ENCODE measurements at places on chromosomes 2 and 18.

- no peak for DNase-seq
These were observed 189.4 kb upstream of the GLI2 start for GRCh38 chr2:120546048-120546864.

DNA sequence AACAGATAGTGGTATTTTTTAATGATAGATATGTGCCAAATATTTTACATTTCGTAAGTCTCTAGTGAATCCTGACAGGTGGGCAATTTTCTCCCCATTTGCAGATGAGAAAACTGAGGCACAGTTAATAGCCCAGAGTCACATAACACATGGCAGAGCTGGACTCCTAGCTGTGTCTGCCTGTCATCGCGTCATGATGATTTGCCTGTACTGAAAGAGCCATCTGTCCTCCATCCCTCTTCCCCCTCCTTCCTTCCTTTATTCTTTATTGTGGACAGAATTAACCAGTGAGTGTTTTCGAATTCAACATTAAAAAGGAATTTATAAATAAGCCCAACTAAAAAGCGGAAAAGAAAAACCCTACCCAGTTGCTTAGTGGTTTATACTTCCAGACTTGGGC is 3.2 kb downstream of the DNAJB2 start:
- DNase-seq = no peak

- DNase-seq = no peak
These were observed 74.8 kb downstream of the CDK15 start for GRCh38 chr2:201880993-201881611.

GRCh38 chr2:132477962-132478361 is 61.4 kb downstream of the GPR39 start:
- DNase-seq = no peak

GRCh38 chr2:137672989-137673552 is 291.2 kb upstream of the HNMT start:
- DNase-seq = no peak

GRCh38 chr2:23386339-23387220 is 1.6 kb downstream of the KLHL29 start:
- no peak for DNase-seq

DNA sequence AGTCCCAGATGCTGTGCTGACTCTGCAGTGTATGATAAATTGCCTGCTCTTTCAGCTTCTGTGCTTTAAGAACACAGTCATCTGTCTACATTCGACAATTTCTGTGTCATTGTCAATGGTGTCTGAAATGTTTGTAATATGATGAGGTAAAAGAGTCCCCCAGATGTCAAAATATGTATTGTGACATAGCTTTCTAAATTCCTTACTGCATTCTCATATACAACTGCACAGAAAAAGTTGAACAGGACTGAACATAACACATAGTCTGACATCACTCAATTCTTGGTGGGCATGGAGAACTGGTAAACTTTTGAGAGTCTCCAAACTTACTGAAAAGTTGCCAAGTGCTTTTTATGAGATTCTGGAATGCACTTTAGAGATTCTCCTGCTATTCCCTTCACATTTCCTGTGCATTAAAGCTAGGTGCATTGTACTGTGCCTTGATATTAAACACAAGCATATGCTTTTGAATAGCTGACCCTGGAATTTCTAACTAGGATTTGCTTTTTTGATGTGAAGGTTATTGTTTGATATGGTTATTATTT is 48.1 kb upstream of the ARHGAP28 start:
- no peak for DNase-seq

DNA sequence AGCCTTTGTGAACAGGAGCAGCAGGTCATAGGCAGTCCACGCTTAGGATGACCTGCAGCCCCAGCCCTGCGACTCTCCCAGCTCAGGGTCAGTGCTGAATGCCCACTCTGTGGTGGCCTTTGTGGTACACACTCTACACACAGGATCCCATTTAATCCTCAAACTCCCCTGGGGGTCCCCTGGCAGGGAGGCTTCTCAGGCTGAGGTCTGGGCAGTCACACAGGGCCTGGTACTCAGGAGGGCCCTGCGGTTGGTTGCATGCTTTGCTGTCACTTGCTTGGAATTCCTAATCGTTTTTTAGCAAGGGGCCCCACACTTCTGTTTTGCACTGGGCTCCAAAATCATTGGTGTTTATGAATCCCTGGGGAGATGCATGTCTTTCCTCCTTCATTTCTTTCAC is 113.0 kb downstream of the EML6 start:
- no peak for DNase-seq

DNA sequence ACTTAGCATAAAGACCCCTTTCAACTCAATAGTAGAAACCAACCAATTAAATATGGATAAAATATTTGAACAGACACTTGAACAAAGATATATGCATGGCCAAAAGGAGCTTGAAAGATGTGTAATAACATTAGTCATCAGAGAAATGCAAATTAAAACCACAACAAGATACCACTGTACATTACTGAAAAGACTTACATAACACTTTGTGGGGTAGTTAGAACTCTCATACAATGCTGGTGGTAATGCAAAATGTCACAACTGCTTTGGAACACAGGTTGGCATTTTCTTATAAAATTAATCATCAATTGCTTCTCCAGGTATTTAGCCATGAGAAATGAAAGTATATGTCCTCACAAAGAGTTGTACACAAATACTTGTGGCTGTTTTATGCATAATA is 60.7 kb downstream of the TTC27 start:
- no peak for DNase-seq

DNA sequence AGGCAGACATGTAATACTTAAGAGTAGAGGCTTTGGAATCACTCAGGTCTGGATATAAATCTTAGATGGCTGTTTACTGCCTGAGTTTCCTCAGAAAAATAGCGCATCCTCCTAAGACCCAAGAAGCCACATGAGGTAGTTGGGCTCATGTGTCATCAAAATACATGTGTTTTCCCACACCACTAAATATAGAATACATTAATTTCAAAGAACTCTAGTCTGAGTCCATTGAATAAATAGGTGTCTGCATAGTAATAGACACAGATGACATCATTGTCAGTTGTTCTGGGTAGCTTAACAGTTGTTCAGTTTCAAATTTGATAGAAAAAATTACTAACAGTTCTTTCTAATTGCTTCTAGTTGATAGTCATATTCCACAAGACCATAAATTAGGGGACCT is 9.6 kb downstream of the PPP1R1C start:
- no peak for DNase-seq

- DNase-seq = no peak
These were observed 186.8 kb upstream of the DLGAP1 start for GRCh38 chr18:4641771-4642368.

DNA sequence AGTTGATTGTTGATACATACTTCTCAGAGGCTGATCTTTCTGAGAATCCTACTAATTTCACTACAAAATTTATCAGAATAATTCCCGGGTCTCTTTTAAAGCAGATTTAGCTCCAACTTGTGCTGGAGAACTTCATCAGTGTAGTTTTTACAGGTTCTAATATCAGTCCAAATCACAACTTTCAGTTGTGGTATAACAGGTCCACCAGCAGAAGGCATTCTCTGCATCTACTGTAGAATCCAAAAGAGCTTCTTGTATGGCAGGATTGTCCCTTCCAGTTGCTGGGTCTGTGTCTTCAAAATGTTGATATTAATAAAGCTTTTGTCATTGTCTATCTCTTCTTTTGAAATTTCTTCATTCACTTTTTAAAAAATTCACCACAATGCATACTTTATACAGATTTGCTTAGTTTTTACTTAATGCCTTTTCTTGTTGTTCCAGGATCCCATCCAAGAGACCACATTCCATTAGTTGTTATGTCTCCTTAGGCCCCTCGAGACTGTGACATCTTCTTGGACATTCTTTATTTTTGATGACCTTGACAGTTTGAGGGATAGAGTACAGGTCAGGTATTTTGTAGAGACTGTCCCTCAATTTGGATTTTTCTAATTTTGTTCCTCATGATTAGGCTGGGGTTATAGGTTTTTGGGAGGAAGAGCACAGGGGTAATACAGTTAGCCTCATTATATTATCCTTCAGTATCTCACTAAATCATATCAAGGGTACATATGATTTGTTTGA is 490.5 kb upstream of the MEX3C start:
- no peak for DNase-seq

DNA sequence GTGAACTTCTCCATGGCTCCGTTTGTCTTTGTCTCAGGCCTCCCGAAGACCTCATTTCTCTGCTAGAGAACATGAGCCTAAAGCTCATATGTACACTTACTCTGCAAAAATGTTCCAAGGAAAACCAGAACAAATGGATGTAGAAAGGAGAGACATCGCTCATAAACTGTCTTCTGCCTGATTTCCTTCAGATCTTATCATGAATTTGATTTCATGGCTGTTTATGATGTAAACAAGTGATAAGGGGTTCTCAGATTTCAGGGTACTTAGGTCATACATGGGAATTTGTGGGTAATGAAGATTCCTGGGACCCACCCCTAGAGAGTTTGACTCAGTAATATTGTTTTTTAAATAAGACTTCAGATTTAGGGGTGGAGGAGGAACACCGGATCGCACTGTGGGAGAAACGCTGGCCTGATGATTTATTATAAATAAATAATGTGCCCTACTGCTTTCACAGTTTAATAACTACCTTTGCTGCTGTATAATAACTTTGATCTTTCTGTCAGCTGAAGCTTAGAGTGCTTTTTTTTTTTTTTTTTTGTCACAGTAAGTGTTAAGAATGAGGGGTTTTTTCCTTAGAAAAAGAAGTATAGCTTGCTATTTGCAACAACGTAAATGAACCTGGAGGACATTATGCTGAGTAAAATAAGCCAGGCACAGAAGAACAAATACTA is 14.9 kb downstream of the AOX1 start:
- DNase-seq = no peak

- DNase-seq = no peak
These were observed 143.3 kb downstream of the MREG start for GRCh38 chr2:215870088-215870490.

DNA sequence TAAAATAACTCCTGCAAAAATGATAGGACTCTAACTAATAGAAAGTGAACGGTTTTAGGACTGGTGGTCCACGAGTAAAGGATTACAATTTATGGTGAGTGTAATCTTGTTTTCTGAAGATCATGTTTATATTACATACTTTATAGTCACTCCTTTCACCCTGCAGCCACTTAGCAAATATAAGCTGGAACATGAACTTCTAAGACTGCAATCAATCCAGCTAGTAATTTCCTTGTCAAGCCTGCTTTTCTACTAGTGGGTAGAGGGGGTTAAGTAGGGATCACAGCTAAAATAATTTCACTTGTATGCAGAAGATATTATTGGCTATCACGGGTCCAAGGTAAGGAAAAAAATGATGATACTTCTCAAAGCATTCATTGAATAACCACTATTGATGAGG is 125.5 kb upstream of the NETO1 start:
- DNase-seq = no peak

GRCh38 chr18:22977847-22978701 is 44.9 kb downstream of the RBBP8 start:
- DNase-seq = no peak

DNA sequence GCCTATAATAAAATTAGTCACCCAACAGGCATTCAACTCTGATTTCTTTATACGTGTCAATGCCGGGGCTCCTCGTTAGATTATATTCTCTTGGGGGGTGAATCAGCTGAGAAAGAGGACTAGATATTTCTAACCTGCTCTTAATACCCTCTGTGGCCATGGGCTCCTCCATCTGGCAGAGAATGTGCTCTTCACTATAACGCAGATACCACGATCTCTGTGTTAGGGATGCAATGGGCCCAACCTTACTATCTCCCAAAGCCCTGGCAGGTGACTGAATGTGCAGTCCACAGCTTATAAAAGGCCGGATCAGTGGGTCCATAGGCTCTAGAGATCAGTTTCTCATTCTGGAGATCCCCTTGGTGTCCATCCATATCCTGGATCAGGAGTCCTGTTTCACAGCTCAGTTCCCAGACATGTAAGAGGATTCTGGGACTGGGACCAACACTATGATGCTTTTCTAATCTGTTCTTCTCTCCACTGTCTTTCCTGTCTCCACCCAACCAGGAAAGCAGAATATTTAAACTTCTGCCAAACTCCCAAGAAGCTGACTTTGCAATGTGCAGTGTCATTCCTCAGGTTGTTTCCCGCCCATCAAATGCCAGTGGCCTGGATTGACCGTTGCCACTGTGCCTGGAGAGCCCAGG is 71.4 kb upstream of the CELF4 start:
- no peak for DNase-seq

All from activated effector memory CD4-positive, alpha-beta T cell treated with Interleukin-2 at 50 U/mL for 16 hours (primary cell).